ENCODE measurements at places on chromosomes 5 and 9.
A peak's percentile ranks its signal among the peaks of the same experiment; 100 is the strongest.

DNA sequence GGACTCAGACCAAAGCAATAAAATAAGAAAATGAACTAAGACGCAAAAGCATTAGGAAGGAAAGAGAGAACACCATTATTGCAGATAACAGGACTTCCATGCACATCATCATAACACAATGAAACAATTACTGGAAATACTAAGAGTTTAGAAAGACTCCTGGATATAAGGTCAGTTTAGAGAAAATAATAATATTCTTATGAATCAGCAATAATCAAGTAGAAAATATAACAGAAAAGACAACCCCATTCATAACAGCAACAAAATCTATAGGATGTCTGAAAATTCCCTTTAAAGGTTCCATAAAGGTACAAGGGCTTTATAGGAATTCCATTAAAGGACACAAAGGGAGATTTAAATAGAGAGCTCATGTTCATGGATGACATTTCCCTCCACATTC lies 73.0 kb downstream of the SPTLC1 start:
- no peak for DNase-seq

DNA sequence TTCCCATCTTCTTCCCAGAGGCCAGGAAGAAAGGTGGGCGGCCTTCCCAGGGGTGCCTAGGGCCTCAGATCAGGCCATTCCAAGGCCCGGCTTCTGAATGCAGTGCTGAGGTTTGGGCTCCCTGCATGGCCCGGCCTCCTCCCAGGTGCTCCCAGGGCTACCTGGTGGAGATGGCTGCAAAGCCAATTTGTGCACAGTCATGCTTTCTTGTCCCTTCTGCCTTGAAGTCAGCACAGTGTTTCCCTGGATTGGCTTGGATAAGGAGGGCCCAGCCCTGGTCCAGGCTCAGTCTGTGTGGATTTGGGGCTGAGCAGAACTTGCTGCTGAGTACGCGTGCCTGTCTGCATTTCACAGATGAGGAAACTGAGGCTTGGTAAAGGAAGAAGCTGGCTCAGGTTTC lies 72.5 kb downstream of the RXRA start:
- no peak for DNase-seq

- no peak for DNase-seq
Measured at GRCh38 chr5:179378441-179379271, 33.4 kb upstream of the ADAMTS2 start.

DNA sequence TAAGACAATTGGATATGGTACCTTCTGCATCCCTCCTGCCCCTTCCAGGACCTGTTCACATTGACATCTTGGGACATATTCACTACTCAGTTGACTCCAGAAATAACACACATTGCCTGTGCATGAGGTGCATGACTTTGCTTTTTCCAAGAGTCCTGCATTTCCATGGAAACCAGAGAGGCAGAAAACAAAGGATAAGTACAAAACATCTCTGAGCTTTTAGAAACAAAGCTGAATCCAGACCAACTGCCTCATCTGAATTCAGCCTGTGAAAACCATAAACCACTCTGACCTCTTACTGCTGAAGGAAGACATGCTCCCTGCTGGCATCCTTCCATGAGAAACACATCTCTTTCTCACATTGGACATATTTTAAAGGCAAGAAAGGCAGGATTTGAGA lies 695.1 kb downstream of the TAF11L14 start:
- no peak for DNase-seq

DNA sequence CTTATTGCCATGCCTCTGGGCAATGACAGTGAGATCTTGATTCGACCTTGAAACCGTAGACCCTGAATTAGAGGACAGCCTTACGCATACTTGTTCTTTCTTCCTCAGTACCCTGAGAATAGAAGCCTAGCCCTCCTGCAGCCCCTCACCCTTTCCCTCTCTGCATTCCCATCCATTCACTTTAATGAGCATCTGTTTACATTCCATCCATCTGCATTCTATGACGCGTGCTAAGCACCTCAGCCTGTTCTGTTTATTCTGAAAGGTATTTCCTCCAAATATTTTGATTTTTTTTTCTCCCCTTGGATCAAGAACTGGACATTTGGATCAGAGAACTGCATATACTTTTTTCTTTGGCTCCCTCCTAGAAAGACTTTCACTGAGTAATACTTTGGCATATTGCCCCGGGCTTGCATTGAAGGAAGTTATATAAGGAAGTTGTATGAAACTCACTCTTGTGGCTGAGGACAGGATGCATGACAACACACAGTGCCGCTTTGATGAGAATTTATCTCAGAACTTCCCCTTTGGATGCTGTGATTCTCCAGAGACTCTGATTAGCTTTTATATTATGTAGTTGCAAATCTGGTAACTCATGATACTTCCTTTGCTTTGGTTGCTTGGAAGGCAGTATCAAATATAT lies 15.7 kb downstream of the TMEM8B start:
- DNase-seq = peak; percentile 24

GRCh38 chr9:108845947-108846346 lies 9.8 kb downstream of the ACTL7B start:
- DNase-seq = no peak

DNA sequence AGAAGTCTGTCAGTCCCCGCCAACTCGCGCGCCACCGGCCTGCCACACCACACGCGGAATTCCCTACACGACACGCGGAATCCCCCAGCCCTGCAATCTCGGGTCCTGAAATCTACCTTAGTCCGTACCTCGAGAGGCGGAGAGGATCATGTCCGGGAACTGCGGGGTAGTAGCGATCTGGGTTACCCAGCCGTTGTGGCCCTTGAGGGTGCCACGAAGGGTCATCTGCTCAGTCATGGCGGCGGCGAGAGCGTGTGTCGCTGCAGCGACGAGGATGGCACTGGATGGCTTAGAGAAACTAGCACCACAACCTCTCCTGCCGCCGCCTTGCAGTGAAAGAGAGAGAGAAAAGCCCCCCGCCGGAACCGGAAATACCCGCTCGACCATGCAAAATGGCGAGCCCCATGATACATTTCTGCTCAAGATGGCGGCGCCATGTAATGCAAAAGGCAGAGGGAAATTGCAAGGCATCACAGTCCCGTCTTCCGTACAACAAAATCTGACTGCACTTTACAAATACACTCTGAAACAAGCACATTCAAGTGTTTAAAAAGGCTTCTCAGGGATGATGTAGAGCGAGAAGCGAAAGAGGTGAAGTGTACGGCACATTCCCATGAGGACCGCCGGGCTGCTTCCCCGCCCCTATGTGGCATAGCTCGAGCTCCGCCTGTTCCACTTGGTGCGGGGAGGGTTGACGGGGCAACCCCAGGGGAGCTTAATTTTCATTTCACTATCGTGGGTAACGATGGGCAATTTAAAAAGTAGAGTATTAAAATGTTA lies at the start of gene RACK1:
Gene RACK1, minus strand, starts transcription at position 343 of the 780 bp plus-strand sequence. Its CDS starts 106 bp downstream, at position 237.
- peak; percentile 83 for DNase-seq

DNA sequence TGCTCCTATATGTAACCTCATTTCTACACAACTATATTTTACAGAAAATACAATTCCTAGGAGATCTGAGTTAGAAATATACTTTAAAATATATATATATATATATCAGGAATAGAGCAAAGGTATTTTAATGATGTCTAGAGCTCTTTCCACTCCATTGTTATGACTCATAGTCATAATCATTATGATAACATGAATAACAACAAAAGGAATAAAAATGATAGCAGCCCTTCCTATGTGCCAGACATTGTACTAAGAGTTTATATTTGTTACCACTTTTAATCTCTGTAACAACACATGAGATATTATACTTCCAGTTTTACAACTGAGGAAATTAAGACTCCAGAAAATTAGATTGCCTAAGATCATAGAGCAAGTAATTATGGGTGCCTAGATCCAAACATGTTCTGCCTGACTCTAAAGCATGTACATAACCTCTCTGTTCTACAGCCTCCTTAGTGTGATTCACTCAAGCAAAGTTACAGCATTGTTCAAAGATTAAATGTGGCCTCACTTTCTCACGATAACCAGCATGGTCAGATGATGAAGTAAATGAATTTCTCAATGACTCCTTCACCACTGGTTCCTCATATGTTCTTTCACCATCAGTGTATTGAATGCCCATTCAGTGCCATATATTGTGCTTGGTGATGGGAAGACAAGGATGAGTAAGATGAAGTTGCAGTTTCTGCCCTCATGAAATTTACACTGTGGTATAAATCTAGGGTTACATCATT lies 452.1 kb downstream of the EFNA5 start:
- no peak for DNase-seq

DNA sequence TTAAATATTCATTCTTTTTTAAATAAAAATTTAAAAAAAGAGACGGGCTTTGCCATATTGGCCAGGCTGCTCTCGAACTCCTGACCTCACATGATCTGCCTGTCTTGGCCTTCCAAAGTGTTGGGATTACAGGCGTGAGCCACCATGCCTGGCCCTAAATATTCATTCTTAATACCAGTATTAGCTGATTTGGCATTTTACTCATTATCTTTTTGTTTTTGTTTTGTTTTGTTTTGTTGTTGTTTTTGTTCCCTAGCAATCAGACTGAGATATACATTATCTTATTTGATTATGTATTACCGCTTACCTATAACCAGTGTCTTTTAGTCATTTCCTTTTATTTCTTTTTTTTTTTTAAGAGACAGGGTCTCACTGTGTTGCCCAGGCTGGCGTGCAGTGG lies 37.9 kb downstream of the RNF44 start:
- no peak for DNase-seq

GRCh38 chr5:155129513-155129880 lies 115.9 kb downstream of the KIF4B start:
- DNase-seq = no peak

DNA sequence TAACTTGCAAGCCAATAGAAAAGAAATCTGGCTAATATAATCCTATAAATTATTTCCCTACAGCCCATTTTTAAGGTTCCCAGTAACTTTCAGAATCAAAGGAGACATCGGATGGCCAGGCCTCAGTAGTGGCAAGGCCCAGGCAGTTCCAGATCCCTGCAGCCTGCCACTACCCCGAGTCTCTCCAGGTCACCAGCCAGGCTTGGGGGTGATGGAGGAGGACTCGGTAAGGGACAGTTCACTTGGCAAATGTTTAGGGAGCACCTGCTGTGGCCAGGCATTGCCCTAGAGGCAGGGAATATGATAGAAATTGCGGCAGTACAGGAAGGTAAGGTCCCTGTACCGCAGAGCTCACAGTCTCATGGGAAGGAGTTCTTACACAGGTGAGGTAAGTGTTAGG lies 15.2 kb upstream of the LTC4S start:
- DNase-seq = no peak

GRCh38 chr9:124202447-124202971 lies 55.2 kb upstream of the NEK6 start:
- no peak for DNase-seq

GRCh38 chr5:73820326-73820725 lies 194.3 kb downstream of the ARHGEF28 start:
- DNase-seq = no peak

GRCh38 chr9:106737516-106737915 lies 125.5 kb upstream of the ZNF462 start:
- DNase-seq = no peak

DNA sequence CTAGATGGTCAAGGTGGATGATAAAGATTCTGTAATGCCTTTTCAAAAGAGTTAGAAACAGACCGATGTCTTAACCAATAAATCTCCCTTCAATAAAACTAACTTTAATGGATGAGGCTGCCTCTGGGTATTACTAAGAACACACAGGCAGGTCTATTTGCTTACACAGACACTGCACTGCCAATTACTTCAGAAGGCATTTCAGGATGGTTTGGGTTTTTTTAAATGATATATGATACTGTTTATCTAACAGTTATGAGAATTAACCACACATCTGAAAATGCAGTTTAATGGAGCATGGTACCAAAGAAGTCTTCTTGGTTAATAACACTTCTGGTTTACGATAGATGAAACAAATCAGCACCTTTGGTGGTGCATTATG lies 367.9 kb upstream of the GRAMD2B start:
- no peak for DNase-seq

DNA sequence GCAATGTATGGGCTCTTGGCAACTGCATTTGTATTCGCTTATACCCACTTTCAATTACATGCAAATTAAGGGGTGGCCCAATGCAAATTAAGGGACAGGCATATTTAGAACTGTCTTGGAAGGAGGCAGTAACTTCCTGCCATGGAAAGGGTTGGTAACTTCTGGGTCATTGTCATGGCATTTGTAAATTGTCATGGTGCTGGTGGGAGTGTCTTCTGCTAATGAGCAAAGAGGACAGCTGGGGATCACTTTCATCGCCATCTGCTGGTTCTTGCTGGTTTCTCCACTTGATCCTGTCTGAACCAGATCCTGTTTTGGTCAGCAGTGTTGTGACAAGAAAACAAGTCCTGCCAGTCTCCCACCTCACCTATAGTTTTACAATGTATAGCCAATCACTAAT lies 23.3 kb upstream of the UGT3A2 start:
- DNase-seq = no peak

DNA sequence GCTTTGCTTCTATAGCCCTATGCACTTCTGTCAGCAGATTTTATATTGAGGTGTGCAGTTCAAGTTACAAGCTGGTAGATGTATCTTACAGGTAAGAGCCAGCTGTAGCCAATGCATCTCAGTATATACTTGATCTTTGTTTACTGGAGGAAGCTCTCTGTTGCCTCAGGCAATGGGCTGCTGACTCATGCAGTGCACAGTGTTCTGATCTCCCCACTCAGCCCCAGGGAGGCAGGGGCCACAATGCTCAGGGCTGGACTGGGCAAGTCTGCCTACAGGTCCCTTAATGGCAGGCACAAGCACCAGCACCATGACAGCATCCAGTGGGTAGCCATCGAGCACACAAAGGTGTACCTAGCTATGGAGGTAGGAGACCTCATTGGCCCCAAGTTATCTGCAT lies 178.8 kb upstream of the CDH10 start:
- no peak for DNase-seq

GRCh38 chr9:35618854-35619799 lies 914 bp upstream of the CD72 start:
- no peak for DNase-seq

DNA sequence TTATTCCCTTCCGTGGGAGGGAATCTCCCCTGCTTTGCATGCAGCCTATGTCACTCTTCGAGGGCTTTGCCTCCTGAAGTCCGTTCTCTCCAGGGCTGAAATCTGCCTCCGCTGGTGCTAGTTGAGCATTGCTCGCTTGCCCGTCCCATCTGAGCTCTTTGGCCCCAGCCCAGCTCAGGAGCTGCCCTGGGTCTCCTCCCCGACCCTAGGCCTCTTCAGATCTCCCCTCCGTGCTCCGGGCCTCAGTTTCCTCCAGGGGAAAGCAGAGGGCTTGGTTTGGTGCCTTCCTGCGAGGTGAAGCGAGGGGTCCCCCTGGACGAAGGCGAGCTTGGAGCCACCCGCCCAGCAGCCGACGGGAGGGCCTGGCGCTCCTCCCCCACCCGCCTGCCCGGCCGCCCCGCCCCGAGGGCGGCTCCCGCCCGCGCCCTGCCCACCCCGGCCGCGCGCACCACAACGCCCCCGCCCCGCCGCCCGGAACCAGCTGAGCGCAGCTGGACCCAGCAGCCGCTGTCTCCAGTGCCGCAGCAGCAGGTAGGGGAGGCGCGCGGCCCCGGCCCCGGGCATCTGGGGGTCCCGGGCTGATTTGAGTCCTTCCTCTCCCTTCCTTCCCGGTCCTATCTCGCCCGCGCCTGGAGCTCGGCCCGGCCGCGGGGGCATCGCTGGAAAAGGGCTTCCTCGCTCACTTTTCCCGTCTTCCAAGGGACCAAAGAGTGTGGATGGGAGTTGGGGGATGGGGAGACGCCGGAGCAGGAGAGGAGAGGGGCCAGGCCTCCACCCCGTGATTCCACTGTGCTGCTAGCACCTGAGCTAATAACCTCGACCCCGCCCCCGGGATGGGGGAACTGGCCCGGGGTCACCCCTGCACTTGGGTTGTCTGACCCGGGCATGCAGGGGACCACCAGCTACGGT lies at the start of gene GSN:
Gene GSN, plus strand, starts transcription at position 474 of the 909 bp plus-strand sequence. CDS start 33,810 bp downstream, outside the sequence.
- no peak for DNase-seq

GRCh38 chr9:6024035-6024554 lies 8.7 kb upstream of the RANBP6 start:
- DNase-seq = no peak
